ENCODE measurements at places on chromosomes 4 and X. TPM values are rescaled to one million over a fixed set of nuclear protein-coding genes. Genes with fewer than 3 reads are reported as not detected.

The NMU gene
- not detected for total RNA-seq

The TMEM35A gene
- 1.5 TPM for total RNA-seq

The JCHAIN gene
- total RNA-seq = 2.2 TPM

The CD38 gene
- total RNA-seq = under 0.01 TPM

The NHS gene
- 16.8 TPM for total RNA-seq

The CYTL1 gene
- 0.36 TPM for total RNA-seq

The PABPC1L2B gene
- not detected for total RNA-seq

The PGAM4 gene
- total RNA-seq = not detected

The TXK gene
- total RNA-seq = 0.72 TPM

The F9 gene
- total RNA-seq = not detected

The MXD4 gene
- total RNA-seq = 53.3 TPM

The ARR3 gene
- total RNA-seq = not detected

The IL21 gene
- not detected for total RNA-seq

The HPGD gene
- not detected for total RNA-seq
